ENCODE measurements at places on chromosomes 2 and 18.

- DNase-seq = no peak
These were observed 112.2 kb downstream of the ALPK2 start for GRCh38 chr18:58516514-58517285.

DNA sequence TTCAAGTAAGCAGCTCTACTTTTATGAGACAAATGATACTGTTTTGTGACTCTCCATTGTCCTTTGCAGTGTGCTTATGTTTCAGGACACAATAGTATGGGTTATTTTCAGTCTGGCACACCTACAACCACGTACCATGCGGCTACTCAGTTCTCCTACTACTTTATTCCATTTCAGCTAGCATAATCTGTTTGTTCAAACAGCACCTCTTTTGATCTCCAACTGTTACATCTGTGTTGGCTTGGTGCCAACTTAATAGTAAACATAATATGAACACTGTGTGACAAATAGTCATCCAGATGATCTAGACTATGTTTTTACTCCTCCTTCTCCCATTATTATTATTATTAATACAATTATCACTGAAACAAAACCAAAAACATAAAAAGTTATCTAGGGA, 40.5 kb downstream of the MYO3B start:
- DNase-seq = no peak

DNA sequence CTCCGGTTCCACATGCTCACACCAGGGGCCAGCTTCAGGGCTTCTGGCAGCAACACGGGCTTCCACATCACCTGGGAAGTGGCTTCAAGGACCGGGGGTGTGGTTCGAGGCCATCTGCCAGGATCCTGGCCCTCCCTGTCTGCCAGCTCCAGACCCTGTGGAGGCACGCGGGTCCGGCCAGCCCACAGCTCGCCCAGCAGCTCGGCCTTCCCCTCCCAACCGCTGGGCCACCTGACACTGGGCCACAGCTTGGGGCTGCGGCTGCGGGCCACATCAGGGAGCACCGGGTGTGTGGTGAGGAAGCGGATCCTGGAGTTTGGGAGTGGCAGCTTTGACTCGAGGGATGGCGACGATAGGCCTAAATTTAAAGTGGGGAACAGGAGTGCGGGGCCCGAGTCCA, 7.0 kb downstream of the C2orf81 start:
- no peak for DNase-seq

- no peak for DNase-seq
These were observed 33.1 kb downstream of the MARCO start for GRCh38 chr2:118975133-118975532.

GRCh38 chr2:53572696-53573095, 194.9 kb upstream of the CHAC2 start:
- no peak for DNase-seq

DNA sequence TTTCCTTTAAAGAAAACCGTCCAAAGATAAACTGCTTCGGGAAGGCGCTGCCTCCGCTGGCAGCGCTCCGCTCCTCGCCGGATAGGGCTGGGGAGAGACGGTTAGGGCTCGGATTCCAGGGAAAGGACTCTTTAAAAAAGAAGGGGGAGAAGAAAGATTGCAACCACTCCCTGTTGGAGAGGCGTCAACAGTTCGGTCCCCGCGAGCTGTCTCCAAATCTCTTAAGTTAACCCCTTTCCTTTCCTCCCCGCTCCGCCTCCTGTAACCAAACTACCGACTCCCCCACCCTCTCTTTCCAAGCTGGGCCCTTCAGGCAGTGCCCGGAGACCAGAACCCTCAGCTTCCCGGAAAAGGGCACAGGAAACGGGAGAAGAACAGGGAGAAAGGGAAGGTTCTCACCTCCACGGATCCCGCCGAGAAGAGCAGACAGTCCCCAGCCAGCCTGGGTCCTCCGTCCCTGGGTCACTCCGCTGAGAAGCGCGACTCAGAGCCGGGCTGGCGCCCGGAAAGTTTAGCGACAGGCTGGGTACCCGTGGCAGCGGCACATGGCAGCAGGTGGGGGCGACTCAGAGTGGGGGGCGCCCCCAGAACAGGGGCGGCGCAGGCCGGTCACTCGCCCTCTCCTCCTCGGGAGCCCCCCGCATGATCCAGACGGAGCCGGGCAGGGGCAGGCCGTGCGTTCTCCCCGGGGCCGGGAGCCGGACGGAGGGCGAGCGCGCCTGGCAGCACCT, 675 bp downstream of the FZD5 start:
- DNase-seq = peak; percentile 68

- no peak for DNase-seq
These were observed 2.3 kb upstream of the TFCP2L1 start for GRCh38 chr2:121287146-121287798.

DNA sequence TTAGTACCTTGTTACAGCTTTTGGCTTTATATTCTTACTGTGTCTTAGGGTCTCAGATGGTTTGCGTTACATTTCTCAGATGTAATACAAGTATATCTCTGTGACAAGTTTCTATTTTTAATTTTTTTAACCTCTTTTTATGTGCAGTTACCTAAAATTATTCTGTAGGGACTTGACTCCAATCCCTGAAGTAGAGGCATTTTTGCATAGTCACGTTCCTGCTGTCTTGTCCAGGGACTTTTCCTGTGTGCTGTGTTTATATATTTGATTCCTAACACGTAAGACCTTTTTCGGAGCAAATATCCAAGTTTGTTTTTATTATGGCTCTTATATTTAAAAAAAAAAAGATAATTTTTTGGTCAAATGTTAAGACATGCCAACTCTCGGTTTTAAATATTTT, 71.2 kb upstream of the CHMP1B start:
- no peak for DNase-seq

DNA sequence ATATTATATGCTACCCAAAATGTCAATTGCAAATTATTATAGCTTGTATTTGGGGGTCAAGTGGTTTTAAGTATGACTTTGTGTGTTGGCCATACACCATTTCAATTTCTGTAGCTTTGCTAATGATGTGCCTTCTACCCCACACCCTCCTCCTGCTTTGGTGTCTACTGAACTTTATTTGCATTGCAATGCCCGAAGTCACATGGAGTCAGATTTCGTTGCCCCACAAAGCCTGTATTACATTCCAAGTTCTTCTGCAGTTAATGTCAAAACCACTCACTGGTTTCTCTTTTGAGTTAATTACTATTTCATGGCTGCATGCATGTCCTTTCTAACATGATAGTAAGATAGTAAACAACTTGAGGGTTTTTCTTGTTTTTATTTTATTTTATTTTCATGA, 528.9 kb downstream of the RIT2 start:
- DNase-seq = no peak

DNA sequence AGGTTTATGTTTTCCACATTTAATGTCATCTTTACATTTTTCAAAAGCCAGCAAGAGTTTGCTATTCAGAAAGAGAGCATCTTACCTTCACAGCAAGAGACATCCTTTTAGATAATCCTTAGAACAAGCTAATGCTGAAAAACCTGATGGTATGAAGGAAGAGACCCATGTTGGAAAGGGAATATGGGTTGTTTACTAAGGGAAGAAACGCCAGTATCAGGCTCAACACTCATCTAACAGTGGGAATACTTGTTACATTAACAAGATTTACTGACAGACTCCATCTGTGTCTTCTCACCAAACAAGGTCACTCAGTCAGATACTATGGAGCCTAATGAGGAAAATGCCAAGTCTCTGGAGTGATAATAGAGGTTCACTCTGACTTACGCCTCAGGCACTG, 1474.1 kb upstream of the SLC39A10 start:
- no peak for DNase-seq

DNA sequence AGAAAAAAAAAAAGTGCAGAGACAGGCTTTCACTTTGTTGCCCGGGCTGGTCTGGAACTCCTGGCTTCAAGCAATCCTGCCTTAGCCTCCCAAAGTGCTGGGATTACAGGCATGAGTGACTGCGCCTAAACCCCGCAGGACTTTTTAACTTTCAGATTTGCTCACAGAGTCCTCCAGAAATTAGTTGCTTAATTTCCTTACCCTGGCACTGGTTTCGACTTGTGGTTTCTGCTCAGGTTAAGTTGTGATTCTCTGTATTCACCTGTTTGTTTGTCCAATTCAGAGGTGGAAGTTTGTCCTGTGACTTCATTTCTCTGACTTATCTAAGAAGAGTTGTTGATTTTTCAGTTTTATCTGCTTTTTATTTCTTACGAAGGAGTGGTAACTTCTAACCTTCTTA, 238.1 kb downstream of the TMEM182 start:
- no peak for DNase-seq

- DNase-seq = peak; percentile 40
These were observed 866 bp downstream of the CRIM1 start for GRCh38 chr2:36356298-36356989.

DNA sequence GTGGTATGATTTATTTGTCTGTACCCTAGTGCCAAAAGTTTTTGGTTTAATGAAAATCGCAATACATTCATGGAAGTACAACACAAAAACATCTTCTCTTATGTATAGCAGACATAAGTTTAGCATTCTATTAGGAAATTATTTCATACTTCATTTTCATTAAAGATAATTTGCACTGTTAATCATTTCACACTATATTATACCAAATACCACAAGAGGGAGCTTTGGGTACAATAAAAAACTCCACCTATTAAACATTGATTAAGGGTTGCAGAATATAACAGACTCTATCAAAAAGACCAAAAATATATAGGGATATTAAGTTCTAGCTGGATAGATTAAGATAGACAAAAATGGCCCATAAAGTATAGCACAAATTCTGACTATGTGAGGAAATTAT, 79.0 kb downstream of the SLC66A3 start:
- no peak for DNase-seq

DNA sequence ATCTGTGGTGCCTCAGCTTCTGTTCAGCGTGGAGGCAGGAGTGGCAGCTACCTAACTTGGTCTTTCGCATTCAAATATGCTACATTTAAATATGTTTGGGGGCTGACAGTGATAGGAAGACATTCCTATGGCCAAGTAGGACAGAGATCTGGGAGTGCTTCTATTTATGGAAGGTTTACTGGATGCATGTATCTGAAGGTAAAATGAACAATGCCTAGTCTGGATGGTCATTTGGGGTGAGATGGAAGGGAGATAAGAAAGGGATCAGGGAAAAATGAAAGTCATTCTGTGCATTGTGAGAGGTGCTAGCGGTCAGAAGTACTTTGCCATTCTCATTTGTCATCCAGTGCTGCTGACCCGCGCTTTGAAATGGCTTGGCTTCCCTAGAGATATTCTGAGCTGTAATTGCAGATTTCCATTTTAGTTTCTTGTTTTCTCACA, 300.9 kb upstream of the FBXO11 start:
- no peak for DNase-seq
